ENCODE measurements at places on chromosomes 2 and 18.

DNA sequence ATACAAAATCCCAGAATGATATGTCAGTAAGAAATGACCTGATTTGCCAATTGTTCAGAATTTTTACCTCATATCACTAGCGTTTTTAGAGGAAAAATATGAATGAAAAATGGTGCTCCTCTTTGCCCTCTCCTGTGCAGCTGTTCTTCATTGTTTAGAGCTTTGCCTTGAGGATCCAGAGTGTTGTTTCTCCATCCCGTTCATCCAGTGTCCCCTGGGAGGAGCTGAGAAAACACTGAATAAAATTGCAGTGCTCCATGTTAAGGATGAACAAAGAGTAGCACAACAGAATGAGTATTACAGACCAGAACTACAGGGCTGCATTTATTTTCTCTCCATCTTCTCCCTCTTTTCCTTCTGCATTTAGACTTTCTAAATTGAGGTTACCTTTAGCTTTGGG lies 133.1 kb downstream of the ADCYAP1 start:
- DNase-seq, result no peak

- no peak for DNase-seq
Observed at GRCh38 chr2:107712857-107713256, 113.8 kb upstream of the RGPD4 start.

- no peak for DNase-seq
Observed at GRCh38 chr2:163698857-163699256, 37.0 kb downstream of the FIGN start.

DNA sequence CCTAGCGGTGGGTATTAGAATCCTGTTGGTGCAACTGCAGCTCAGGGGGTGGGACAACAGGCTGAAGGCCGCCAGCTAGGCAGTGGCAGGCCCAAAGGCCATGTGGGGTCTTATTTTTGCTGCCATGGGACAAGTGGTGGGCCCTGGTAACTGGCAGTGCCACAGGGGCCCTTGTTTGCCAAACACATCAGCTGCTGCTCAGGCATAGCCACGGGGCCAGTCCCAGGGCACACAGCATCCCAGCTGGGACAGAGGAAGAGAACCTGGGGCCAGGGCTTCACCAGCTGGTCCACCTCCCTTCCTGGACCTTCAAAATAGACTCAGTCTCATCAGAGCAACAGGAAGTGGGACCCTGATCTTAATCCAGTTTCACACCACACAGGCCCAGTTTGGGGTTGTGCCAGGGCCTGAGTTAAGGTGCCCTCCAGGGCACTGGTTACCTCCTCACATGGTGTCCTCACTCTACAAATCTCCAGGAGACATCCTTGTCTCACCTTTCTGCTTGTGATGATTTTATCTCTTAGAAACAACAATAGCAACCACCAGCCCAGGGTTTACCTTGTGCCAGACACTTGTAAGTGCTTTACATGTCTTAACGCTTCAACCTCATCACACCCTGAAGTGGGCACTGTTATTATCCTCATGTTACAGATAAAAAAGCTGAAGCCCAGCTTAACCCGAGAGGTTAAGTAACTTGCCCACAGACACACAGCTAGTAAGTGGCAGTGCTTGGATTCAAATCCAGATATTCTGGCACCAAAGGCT lies 98.5 kb downstream of the GYPC start:
- DNase-seq, result no peak
